ENCODE measurements at places on chromosomes 4 and X. TPM values are rescaled to one million over a fixed set of nuclear protein-coding genes. Genes with fewer than 3 reads are reported as not detected.

The MAP3K15 gene
- total RNA-seq: not detected

The KLKB1 gene
- total RNA-seq: 0.36 TPM

- peak; percentile 74 for DNase-seq
Measured at GRCh38 chr4:88341227-88342192, 37.1 kb upstream of the HERC6 start.

The XKRX gene
- 0.14 TPM for total RNA-seq

The NAP1L3 gene
- total RNA-seq: 5.7 TPM

DNA sequence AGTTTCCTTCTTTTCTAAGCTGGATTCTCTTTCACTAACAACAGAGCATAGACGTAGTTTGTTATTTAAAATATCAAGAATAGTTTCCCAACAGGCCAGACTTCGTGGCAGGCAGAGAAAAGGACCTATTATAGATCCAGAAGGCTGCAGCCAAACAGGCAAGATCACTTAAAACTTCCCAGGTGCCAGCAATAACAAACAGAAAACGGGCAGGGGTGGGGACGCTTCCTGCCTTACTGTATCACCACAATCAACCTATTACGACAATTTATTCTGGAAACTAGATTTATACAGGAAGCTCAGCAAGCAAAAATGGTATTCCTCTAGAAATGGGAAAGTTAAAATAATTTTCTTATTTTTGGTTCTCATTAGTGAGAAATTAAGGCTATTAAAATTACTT lies 22.1 kb downstream of the RWDD4 start:
- no peak for DNase-seq

- no peak for DNase-seq
Measured at GRCh38 chrX:12446342-12447075, 308.2 kb downstream of the FRMPD4 start.

The SYP gene
- total RNA-seq: 8.0 TPM

The FRAS1 gene
- total RNA-seq: 22.4 TPM

- DNase-seq: no peak
Measured at GRCh38 chr4:101307899-101308298, 39.4 kb downstream of the PPP3CA start.

The BTC gene
- total RNA-seq: 102 TPM

The CPLX1 gene
- total RNA-seq: 0.36 TPM

DNA sequence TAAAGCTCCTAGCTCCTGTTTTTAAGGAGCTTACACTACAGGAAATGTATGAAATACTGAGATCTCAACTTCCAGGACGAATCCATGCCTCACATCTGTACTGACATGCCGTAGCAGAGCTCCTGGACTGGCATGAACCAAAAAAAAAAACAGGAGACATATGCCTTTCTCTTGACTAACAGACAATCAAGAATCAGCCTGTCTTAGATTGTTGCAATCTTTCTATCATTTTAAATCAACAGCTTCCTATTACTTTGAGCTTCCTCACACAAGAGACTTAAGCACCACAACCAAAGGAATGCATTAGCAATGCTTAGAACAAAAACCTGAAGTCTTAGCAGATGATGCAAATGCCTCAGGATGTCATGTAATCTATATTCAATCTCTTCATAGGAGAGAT lies 34.7 kb upstream of the AREG start:
- no peak for DNase-seq

DNA sequence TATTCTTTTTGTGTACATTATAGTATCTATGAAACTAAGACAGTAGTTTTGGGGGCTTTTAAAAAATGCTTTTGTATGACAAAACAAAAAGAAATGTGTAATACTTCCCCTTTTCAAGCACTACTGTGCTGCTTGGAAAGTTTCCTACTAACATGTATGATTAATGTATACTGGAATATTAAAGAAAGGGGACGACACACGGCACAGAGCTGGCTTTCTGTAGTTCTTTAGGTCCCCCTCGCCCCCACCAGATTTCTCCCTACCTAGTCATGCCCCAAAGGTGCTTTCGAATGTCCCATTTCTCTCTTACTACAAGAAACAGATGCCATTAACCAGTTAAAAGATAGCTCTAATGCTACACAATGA lies 1.6 kb upstream of the AP1S2 start:
- DNase-seq: no peak

The USP17L26 gene
- total RNA-seq: not detected
